ENCODE measurements at places on chromosomes 13 and 19. TPM values are rescaled to one million over a fixed set of nuclear protein-coding genes. Genes with fewer than 3 reads are reported as not detected.

- DNase-seq = peak; percentile 67
Observed at GRCh38 chr19:48970923-48971395, 5.8 kb downstream of the FTL start.

DNA sequence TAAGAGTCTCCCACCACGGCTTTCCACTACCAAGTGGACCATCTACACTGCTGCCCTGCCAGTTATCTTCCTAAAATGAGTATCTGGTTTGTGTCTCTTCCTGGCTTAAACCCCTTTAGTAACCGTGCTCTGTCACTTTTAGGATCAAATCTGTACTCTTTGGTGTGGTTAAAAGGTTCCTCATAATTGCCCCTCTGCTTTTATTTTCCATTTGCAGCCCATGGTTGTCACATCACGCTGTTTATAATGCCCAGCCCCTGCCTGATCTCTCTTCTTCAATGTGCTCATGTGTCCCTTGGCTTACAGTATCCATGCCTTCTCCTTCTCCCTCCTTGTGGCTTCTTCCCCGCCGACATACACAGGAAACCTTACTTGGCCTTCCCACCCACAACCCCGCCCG lies 100.1 kb downstream of the DGKH start:
- DNase-seq = no peak

DNA sequence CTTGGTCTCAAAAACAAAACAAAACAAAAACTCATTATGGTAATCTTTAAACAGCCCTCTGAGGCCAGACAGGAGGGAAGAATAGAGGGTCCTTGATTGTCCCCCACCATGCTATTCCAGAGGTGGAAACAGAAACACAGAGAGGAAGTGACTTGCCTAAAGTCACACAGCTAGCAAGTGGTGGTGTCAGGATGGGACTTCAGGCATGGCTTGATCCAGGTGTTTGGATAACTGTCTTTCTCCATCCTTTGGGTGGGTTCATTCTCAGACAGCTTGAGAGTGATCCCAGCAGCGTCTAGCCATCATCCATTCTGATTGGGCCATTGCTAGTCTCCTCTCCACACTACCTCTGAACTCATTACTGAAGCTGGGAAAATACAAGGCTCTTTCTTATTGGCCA lies 12.5 kb downstream of the COLGALT1 start:
- no peak for DNase-seq

The PCDH20 gene
- not detected for total RNA-seq

DNA sequence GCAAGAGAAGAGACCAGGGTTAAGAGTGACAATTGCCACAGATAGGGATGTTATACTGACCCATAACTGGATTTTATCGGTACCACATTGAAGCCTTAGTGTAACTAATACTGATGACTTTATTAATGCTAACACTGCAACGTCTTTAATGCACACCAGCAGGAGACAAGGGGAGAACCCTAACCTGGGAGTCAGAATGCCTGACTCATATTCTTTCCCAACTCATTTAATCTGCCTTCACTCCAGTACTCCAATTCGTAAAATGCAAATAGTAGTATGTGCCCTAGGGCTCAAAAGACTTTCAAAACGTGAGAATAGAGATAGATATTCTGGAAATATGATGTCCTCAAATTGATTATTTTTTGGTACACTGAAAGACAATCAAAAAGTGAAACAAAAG lies 62.4 kb downstream of the GPC6 start:
- no peak for DNase-seq

DNA sequence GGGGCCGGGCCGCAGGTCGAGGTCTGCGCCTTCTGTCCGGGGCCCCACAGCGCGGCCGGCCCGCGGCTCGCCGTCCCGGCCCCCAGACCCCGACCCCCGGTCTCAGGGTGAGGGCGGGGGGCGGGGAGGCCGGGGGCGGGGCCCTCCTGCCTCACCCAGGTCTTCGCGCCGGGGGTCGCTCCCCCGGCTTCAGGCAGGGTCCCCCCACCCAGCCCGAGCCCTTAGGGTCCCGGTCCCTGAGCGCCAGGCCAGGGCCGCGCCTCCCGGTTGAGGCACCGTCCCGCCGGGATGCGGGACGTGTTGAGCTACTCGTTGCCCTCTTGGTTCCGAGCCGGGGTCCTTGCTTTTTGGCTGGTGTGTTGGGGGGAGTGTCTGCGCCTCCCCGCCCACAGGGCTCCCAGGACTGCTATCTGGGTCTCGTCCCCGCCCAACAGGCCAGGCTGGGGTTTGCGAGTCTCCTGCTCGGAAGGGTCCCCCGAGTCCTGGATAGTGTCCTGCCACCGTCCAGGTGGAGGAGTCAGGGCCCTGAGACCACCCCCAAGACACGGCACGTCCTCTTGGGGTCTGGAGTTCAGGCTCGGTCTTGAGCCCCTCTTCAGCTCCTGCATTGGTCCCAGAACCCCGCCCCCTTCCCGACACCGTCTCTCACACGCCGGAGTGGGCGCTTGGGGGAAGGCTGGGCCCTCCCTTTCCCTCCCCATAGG lies 452 bp downstream of the PIAS4 start:
- DNase-seq = peak; percentile 32

DNA sequence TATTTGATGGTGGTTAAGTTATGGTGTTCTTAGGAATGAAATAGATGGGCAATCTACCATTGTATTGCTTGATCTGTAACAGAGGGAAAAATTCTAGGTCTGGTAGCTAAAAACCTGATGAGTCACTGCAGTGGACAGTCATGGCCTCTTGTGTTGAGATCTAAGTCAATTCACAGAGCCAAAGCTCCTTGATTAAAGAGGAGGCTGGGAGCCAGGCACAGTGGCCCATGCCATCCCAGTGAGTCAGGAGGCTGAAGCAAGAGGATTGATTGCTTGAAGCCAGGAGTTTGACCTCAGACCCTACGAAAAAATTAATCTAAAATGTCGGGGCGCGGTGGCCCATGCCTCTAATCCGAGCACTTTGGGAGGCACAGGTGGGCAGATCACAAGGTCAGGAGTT lies 67.1 kb upstream of the KPNA3 start:
- peak; percentile 91 for DNase-seq

The ZNF486 gene
- total RNA-seq = 7.8 TPM

The ARID3A gene
- total RNA-seq = 5.6 TPM

DNA sequence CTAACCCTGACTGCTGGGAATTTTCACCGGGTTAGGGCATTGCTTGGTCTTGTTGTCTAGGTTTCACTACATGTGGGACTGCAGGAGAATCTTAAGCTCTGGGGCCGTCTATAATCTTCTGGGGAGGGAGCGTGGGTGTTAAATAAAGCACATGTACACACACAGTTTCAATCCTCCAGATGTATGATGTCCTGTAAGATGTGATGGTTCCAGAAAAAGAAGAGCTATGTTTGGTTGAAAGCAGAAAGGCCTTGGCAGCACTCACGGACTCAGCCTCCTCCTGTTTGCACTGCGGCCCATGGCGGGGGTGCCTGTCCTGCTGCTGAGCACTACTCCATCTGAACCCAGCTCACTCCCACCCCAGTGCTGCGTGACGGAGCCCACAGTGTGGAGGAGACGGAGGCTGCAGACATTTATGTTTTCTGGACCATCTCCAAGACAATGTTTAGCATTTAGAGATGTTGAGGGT lies 343.5 kb downstream of the TEX29 start:
- DNase-seq = no peak

DNA sequence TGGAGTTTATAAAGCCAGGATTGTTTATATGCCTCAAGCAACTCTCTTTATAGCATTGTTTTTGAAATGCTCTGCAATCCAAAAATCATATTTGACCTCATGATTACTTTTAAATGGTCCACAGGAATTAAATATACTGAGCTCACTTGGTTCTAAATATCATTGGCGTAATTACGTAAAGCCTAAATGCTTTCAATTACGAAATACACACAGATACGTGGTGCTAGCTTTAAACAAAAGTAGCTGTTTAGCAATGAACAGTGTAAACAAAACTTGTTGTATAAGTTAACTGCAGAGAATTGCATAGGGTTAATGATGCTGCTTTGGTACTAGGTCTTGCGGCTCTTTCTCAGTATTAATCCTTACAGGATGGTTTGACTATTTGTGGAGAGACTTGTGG lies 346.6 kb downstream of the COG6 start:
- DNase-seq = no peak

All from RPMI7951 (cell line).